T-cell (primary cell): ENCODE measurements at places on chromosomes 12 and 14.

DNA sequence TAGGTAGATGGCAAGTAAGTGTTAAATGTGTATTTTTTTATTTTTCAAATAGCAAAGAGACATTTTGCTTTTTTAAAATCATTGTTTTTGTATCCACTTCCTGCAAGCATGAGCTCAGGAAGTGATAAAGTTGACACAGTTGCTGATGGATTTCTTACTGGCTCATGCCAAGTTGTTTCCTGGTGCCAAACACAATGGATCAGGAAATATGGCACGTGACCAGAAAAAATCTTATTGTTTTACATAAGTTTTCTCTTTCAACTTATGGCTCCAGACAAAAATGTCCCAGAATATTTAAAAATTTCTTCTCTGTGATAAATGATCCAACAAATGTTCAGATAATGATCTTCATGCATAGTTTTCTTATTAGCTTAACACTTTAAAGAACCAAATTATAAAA lies 1279.1 kb upstream of the FLRT2 start:
- no peak for DNase-seq

DNA sequence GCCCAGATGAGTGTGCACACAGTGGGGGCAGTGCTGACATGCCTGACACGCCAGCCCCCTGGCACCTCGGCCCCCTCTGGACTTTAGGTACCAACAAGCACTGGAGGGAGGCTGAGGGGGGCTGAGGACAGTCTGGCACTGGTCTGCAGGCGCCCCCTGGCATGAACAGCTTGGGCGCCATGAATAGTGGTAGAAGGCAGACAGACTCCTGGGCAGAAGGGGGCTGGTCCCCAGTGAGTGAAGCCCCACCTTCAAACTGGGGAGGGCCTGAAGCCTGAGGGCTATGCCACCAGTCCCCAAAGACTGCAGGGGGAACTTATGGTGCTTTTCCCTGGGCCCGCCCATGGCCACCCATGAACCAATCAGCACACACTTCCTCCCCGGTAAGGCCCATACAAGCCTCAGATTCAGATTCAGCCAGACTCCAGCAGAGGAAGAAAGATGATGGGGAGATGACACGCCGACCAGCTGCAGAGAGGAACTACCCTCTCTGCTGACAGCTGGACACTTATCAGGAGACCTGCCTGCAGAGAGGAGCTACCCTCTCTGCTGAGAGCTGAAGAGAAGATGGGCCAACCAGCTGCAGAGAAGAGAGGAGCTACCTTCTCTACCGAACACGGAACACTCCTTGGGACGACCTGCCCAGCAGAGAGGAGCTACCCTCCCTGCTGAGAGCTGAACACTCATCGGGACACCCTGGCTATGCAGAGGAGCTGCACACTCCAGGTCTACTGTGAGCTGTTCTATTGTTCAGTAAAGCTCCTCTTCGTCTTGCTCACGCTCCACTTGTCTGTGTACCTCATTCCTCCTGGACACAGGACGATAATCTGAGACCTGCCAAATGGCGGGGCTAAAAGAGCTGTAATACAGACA lies 324.5 kb downstream of the PCNX1 start:
- DNase-seq = no peak

DNA sequence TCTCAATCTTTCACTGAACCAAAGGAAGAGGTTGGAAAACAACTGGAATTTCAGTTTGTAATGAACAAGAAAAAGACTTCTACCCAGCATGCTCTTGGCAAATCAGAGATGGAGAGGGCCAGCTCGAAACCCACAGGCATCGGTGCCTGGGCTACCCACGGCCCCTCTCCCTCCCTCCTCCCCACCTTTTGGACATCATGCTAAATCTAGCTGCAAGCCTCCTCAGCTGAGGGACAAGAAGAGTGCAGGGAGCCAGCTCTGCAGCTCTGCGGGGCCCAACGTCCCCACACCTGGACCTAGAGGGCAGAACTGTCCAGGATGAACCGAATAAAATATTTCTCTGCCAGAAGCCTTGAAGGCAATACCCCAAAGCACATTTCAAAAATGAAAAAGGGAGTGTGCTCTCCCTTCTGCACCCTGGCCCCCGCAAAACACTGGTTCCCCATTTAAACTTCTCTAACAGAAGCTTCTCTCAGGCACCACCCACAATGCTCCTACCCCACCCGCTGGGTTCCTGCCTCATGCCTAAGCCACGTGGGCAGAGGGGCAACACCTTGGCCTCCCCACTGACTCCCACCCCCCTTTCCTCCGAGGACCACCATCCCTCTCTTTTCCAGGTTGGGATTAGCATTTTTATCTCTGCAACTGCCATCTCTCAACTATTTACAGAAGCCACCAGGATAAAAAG lies 8.2 kb downstream of the CAMKK2 start:
- no peak for DNase-seq

GRCh38 chr12:10466311-10466710 lies 13.1 kb upstream of the KLRC1 start:
- no peak for DNase-seq

- DNase-seq = no peak
Measured at GRCh38 chr12:2068653-2069052, 15.9 kb downstream of the CACNA1C start.

GRCh38 chr12:1533602-1534304 lies 60.6 kb downstream of the FBXL14 start:
- no peak for DNase-seq

- no peak for DNase-seq
Measured at GRCh38 chr12:85794531-85794930, 41.7 kb downstream of the RASSF9 start.

- no peak for DNase-seq
Measured at GRCh38 chr12:4802841-4803240, 82.6 kb downstream of the GALNT8 start.

GRCh38 chr12:68508576-68508975 lies 102.1 kb upstream of the RAP1B start:
- no peak for DNase-seq

DNA sequence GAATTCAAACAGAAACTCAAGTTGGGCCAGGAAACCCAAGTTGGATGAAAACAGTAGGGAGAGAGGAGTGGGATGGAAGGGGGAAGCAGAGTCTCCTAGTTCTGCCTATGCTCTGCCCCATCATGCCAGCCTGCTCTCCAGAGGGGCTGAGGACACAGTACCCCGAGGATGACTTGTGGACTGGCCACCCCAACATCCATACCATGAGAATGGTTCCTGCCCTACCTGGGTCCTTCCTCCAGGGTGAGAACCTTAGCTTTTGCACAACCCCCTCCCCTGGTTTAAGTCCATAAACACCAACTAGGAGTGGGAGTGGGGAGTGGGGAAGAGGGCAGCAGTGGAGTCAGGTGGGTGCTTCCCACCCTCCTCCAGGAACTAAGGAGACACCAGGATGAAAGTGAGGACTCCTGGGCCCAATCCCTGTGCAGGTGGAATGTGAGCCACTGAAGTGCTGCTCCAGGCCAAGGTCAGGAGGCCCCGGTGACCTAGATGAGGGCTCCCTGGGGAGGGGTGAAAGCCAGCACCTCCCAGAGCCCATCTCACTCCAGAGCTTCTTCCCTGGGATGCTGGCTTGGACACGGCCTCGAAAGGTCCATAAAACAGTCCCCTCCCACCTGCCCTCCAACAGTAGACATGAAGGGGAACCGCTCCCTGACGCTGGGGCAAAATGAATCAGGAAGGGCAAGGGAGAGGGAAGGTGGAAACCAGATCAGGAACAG lies 6.6 kb downstream of the ZNF385A start:
- no peak for DNase-seq

- no peak for DNase-seq
Measured at GRCh38 chr14:88804035-88804434, 11.3 kb upstream of the EML5 start.
